ENCODE measurements at places on chromosomes 2 and 18.

- DNase-seq, result peak; percentile 72
These were observed 15.9 kb upstream of the TXNDC2 start for GRCh38 chr18:9869715-9870430.

- DNase-seq, result no peak
These were observed 18.4 kb downstream of the GRP start for GRCh38 chr18:59238385-59238784.

DNA sequence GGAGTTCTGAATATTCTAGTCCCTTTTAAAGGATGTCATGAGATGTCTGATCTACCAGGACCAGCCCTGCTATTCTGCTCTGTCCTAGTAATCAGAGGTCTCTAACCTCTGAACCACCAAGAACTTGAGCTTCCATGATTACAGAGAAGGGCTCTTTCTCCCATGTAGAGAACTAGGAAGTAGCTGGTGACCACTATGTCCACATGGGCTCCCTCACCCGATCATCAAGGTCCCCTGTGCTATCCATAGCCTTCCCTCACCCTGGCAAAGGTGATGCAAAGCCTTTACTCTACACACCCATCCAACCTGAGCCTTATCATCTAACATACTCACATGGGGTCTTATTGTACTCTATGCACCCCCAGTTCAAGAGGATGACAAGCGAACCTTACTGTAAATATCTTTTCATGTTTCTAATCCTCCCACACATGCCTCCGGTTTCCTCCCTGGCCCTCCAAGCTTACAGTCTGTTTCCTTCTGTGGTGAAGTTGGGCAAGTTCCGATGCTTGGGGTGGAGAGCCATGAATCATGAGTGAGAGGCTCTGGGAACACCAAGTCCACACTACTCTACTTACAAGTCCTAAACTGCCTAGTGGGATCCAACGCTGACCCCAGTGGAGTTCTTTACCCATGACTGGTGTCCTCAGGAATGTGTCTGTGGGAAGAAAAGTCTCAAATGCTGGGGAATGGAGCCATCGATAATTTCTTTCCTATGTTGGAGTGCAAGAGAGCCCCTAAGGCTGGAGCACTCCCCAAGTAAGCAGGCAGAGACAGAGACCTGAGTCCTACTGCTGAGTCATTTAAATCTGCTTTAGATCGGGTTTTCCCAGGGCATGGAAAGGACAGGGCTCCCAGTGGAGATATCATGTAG, 73.3 kb upstream of the KLF7 start:
- peak; percentile 96 for DNase-seq

DNA sequence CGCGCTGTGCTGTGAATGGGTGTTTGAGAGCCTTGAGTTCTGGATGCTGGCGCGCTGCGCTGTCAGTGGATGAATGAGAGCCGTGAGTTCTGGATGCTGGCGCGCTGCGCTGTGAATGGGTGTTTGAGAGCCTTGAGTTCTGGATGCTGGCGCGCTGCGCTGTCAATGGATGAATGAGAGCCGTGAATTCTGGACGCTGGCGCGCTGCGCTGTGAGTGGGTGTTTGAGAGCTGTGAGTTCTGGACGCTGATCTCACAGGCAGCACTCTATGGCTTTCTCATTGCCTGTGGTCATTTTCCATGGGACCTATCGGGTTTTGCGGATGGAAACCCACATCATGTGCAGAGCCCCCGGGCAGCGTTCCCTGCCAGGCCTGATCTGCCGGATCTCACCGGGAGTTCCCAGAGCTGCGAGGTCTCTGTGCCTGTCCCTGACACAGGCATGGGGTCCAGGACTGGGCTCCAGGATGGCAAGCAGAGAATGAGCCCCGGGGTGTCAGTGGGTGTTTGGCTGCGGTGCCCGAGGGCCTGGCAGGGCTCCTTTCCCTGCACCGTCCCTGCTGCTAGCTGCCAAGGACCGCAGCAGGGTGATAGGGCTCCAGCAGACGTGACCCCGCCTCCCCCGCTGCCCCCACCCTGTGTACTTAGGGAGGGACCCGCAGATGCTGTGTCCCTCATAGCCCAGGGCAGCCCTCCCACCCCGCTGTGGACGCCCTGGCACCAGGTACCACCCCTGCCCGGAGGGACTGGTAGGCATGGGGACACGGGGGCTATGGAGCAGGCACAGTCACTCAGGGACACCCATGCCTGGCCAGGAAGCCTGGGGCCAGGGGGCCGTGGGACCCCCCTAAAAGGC, 9.7 kb downstream of the PDCD1 start:
- DNase-seq, result no peak

DNA sequence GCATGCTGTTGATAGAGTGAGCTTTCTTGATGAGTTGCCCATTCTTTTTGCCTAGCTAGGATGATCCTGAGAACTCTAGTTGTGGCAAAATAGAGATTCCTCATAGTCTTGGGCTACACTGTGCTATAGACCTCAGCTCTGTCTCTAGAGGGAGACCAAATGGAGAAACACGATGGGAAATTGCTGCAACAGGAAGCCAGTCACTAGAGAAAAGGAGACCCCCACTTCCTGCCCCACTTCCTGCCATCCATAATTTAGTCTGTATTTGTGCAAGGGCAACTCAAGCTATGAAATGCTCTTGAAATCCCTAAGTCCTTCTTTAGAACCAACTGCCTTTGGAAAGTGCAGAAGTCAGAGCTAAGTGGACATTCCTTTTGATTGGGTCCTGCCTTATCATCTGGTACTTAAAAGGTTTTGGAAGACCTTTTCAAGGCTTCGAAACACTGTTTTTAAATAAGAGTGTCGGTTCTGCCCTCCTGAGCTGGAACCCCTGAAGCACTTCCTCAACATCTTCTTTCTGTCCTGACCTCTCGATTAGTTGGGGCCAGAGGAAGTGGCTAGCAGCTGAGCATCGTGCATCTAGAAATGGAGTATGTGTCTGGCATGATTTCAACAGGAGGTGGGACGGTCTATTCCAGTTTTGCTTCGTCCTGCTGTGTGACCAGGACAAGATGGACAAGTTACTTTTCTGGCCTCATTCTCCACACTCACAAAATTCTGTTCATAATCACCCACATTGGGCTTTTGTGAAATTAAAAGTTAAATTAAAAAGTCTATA, 8.6 kb upstream of the KCNE4 start:
- DNase-seq, result no peak

- DNase-seq, result no peak
These were observed 15.0 kb downstream of the NFU1 start for GRCh38 chr2:69422198-69422597.

DNA sequence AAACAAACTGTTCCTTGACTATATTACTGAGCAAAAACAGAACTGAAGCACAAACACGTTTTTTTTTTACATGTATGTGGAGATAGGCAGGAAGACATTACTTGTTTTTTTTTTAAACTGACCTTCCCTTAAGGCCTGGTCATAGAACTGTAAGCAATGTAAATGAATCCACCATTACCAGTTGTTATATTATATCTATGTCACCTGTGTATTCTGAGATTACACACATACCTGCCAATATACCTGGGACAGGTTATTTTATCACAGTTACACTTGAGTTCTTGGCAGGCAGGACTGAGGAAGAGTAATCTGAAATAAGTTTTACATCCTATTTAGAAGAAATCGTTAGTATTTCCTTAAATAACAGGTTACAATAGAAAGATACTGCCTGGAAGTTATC, 155.3 kb downstream of the BAZ2B start:
- no peak for DNase-seq
